Activated T-cell treated with anti-CD3 and anti-CD28 coated beads, Interleukin-2, amount 50 U/mL, for 4 hours (primary cell): ENCODE measurements at places on chromosomes 2 and 18.

GRCh38 chr2:43764086-43764705, 9.6 kb upstream of the DYNC2LI1 start:
- no peak for DNase-seq

GRCh38 chr18:22681908-22682307, 251.2 kb upstream of the RBBP8 start:
- no peak for DNase-seq

- DNase-seq = no peak
Measured at GRCh38 chr2:54597153-54597848, 126.2 kb upstream of the EML6 start.

- no peak for DNase-seq
Measured at GRCh38 chr2:218253232-218253625, 7.6 kb upstream of the GPBAR1 start.

DNA sequence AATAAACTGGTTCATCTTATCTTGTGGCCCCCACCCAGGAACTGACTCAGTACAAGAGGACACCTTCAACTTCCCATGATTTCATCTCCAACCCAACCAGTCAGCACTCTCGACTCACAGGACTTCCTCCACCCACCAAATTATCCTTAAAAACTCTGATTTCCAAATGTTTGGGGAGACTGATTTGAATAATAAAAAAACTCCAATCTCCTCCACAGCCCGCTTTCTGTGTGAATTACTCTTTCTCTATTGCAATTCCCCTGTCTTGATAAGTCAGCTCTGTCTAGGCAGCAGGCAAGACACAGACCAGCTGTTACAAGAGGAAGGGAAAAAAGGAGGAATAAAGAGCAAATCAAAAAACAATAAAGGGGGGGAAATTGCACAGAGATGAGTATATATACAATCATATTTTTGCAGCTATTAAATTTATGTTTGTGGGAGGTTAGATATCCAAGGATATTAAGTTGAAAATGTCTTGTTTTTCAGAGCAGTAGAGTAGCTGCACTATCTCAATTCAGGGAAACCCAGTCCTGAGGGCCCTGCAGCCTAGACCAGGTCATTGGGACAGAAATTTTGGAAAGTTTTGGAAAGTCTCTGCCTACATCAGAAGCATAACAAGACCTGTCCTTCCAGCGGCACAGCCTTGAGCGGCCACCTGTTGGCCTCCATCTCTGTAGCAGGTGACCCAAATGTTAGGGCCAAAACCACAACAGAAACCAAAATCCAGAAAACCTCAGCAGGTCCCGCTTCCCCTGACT, 32.8 kb upstream of the SIGLEC15 start:
- DNase-seq = no peak

DNA sequence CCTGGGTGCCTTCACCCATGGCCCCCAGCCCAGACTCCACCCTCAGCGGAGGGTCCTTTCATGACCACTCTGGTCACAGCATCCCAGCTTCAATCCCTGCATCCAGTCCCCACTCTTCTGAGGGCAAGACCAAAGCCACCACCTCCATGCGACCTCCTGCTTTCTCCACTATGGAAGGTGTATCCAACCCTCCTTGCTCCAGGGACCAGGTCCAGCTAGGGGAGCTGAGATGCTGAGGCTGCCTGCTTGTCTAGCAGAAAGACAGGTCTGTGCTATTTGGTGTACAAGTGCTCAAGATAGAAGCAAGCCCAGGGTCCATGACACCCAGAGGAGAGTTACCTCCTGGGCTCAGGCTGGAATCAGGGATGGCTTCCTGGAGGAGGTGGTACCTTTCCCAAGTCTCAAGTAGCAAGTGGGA, 73.8 kb upstream of the RAB6C start:
- no peak for DNase-seq

GRCh38 chr2:217650716-217651360, 352.0 kb downstream of the TNS1 start:
- DNase-seq = no peak

DNA sequence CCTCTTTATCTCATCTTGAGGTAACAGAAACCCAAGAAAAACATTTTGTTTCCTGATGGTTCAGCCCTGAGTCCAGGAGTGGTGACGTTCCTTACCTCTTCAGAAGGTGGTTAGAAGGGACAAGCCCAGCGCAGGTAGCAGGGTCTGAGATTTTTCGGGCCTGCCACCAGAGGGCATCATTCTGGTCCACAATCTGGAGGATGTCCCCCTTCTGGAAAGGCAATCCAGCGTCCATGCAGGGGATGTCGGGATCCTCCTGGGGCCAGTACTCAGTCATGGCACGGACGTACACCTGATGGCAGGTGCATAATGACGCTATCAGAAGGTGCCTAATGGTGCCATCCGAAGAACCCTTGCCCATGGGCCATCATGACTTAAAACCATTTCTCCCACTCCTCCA, 17.7 kb downstream of the MPP4 start:
- DNase-seq = no peak

DNA sequence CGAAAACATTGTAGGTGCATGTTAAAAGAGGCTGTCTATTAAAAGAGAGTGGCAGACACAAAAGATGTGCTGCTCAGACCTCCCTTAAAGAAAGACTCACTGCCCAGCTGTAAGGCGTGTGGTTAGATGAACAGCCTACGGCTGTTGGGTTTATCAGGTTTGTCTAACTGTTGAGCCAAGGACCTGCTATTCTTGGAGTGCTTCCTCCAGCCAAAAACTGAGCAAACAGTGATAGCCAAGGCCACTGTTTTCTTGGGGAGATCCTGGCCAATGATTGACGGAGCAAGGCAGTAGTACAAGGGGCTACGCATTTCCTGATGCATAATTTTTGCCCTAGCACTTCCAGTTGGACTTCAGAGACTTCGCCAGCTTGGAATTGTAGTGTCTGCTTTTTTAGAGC, 1.4 kb upstream of the RAB3GAP1 start:
- DNase-seq = no peak

DNA sequence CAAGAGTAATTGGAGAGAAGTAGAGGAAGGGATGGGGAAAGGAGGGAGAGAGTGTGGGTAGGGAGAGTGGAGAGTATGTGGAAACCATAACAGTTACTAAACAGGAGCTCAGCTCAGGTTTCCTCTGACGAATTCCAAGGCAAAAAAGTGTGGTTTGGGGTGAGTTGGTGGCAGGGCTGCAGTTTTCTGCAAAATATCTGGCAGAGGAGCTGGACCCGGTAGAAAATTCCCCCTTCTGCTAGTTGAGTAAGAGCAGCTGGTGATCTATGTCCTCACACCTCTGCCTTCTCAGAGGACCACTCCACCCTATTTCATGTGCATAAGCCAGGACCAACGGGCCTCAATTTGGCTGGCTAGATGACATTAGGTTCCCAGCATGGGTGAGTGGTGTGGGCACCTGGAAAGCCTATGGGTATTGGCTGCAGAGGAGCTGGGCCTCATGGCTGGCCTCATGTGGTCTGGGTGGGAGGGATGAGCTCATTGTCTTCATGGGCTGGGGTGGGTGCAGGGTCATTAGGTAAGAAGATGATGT, 13.2 kb downstream of the NRP2 start:
- DNase-seq = no peak
